ENCODE measurements at places on chromosomes 2 and 18.
A peak's percentile ranks its signal among the peaks of the same experiment; 100 is the strongest.

- DNase-seq, result no peak
These were observed 3.8 kb downstream of the SLC1A4 start for GRCh38 chr2:64992990-64993389.

GRCh38 chr2:224009605-224010315 is 29.3 kb downstream of the SERPINE2 start:
- DNase-seq, result no peak

GRCh38 chr2:132741754-132742153 is 71.7 kb upstream of the LYPD1 start:
- no peak for DNase-seq

DNA sequence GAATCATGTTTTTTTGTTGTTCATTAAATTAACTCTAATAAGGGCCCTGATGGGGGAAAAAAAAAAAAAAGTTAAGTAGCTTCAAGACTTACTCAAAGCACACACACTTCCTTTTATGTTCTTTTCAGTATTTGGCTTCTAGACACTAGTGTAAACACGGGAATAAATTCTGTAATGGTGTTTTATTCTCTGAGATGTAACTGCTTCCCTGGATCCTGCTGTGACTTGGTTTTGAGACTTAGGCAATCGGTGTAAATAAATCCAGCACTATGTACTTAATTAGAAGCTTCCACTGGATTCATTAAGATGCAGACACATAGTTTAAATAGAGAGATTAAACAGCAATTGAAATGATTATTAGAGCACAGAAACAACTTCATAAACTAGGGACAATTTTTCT is 26.1 kb upstream of the AP1S3 start:
- no peak for DNase-seq

GRCh38 chr18:56257205-56257604 is 381.2 kb downstream of the TXNL1 start:
- no peak for DNase-seq

DNA sequence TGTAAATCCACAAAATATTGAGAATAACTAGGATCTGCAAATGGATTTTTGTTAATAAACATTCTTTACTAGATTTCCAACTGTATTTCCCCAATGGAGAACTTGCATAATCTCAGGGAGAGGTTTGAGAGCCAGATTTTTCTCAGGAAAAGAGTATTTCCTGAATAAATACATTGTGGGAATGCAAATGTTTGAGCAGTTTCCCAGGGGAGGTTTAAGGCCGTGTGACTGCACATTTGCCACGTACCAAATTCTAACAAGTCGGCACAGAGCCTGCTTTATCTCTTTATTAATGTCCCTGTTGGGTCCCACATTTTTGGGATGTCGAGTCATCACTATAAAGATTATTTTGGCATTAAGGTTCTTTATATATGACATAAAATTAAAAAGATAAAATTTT is 27.0 kb downstream of the TFPI start:
- no peak for DNase-seq

- no peak for DNase-seq
These were observed 862.3 kb downstream of the SUCLG1 start for GRCh38 chr2:83596592-83597282.

GRCh38 chr2:162333968-162334367 is 10.0 kb upstream of the GCA start:
- peak; percentile 26 for DNase-seq

DNA sequence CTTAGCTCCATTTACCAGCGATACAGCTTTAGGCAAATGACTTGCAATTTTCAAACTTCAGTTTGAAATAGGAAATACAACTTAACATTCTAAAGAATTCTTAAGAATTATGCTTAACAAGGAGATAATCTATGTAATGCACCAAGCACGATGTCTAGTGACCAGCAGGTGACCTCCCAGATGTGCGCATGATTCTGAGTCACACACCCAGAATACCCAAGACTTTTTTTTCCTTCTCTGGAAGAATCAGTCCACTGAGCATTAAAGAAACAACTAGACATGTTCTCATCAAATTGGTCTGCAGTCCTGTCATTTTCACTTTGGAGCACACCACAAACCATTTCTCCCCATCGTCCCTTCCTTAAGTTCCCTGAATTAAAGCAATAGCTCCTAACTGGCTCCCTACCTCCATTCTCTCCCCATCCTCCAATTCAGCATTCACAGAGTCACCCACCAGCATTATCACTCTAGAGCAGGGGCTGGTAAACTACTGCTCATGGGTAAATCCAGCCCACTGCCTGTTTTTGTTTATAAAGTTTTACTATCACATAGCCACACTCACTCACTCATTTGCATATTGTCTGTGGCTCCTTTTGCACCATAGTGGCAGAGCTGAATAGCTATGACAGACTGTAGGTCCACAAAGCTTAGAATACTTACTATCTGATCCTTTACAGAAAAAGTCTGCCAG is 13.2 kb downstream of the EVA1A start:
- DNase-seq, result no peak

GRCh38 chr2:142791335-142791734 is 86.1 kb upstream of the KYNU start:
- DNase-seq, result no peak

DNA sequence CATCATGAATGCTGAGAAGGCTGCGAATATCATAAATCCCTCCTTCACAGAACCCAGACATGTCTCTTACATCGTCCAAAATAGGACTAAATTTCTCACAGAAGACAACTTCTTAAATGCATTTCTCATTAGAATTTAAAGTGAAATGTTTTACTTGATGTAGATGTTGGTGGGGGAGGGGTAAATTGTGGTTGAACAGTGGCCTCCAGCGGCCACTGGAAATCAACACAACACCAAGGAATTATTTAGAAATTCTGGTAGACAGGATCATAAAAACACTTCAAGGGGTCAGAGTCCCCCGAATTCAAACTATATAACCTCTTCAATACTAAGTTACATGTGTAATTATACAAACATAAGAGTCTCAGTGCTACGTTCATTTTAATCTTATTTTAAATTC is 135.9 kb downstream of the ABCA12 start:
- DNase-seq, result no peak

- no peak for DNase-seq
These were observed 34.8 kb downstream of the ADNP2 start for GRCh38 chr18:80143881-80144280.

GRCh38 chr2:70511971-70512729 is 41.5 kb downstream of the TGFA start:
- DNase-seq, result no peak

- DNase-seq, result no peak
These were observed 13.3 kb downstream of the CHCHD5 start for GRCh38 chr2:112597537-112598322.

- DNase-seq, result no peak
These were observed 220.3 kb downstream of the ANAPC1 start for GRCh38 chr2:111663471-111664274.

- no peak for DNase-seq
These were observed 194.9 kb upstream of the TNP1 start for GRCh38 chr2:217054791-217055190.

DNA sequence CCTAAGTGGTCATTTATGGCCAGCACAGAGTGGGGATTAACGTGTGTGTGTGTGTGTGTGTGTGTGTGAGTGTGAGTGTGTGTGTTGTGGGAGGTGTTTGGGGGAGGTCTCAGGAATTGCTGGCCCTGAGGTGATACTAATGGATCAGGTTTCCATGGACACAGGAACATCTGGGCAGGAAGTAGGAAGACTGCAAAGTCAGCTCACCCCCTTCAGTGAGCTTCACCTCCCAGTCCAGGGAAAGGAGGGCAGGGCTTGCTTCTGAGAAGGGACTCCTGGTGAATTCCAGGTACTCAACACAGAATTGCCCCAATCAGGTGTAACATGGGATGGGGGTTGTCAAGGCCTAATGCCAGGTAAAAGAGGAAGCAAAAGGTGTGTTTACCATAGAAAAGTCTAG is 30.3 kb upstream of the IL1R1 start:
- no peak for DNase-seq

GRCh38 chr2:68935471-68935870 is 17.2 kb downstream of the GKN2 start:
- DNase-seq, result no peak

DNA sequence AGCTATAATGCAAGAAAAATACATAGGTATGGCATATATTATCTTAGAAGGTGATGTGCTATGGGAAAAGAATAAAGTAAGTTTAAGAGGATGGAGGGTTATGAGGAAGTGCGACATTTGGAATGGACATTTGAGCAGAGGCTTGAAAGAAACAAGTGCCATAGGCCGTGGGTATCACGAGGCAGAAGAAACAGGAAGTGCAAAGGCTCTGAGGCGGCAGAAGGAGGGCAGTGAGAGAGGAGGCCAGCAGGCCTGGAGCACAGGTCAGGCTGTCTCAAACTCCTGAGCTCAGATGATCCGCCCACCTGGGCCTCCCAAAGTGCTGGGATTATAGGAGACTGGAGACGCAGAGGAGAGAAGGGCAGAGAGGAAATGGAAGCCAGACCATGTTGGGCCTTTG is 40.7 kb upstream of the EPHA4 start:
- DNase-seq, result no peak

- no peak for DNase-seq
These were observed 367.4 kb upstream of the MYT1L start for GRCh38 chr2:2698182-2699120.

- DNase-seq, result no peak
These were observed 232.1 kb downstream of the RBM43 start for GRCh38 chr2:151029406-151030157.

DNA sequence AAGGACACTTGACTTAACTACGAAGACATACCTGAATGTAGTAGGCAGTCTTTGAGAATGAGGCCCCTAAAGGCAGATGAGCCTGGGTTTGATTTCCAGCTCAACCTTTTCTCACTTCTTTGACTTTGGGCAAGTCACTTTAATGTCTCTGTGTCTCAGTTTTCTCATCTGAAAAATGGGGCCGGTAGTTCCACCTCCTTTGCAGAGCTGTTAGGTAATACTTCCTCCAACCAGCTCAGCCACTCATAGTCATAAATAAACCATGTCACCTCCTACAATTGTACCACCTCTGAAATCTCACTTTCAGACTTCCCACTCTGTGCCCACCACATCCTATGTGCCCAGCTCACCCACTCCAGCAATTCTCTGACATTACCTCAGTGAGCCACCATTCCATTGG is 10.4 kb downstream of the ARHGAP25 start:
- no peak for DNase-seq

- DNase-seq, result no peak
These were observed 47.1 kb upstream of the CCBE1 start for GRCh38 chr18:59744271-59744721.

- no peak for DNase-seq
These were observed 278.5 kb downstream of the SRBD1 start for GRCh38 chr2:45332567-45332966.

- DNase-seq, result no peak
These were observed 146.1 kb upstream of the WDSUB1 start for GRCh38 chr2:159432610-159433009.

Data from CD4-positive, alpha-beta T cell treated with Interleukin-4 for 1 hour (primary cell).